ENCODE measurements at places on chromosomes 7 and 10. TPM values are rescaled to one million over a fixed set of nuclear protein-coding genes. Genes with fewer than 3 reads are reported as not detected.

The NEUROG3 gene
- total RNA-seq: not detected

The PNLIP gene
- not detected for total RNA-seq

The PCLO gene
- total RNA-seq: 2.0 TPM

The AQP1 gene
- not detected for total RNA-seq

The DYDC2 gene
- not detected for total RNA-seq

The CYP26C1 gene
- total RNA-seq: 0.14 TPM

The GPRIN2 gene
- not detected for total RNA-seq

The SUN3 gene
- total RNA-seq: 0.22 TPM

The ZDHHC6 gene
- total RNA-seq: 25.9 TPM

Data from MCF 10A (cell line).